T47D (cell line): ENCODE measurements at places on chromosomes 1 and 21.

DNA sequence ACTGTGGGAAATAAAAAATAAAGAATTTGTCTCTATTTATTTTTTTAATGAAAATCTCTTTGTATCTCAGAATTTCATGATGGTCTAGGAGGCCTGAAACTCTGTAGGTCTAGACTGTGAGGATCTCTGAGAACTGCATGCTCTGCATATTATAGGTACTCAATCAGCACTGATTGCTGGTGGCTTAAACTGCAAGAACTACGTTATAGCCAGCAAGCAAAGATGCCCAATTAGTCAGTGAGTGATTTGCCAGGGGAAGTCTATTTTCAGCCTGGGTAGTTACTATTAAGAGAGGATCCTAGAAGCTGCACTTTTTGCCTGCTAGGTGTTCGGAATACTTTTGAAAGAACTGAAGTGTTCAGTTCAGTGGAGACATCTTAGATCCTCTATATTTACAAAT is 87.4 kb downstream of the GPR52 start:
- DNase-seq: no peak

GRCh38 chr21:14474995-14475394 is 71.1 kb downstream of the SAMSN1 start:
- no peak for DNase-seq

- no peak for DNase-seq
These were observed 390.9 kb downstream of the VAV3 start for GRCh38 chr1:107574044-107574443.

DNA sequence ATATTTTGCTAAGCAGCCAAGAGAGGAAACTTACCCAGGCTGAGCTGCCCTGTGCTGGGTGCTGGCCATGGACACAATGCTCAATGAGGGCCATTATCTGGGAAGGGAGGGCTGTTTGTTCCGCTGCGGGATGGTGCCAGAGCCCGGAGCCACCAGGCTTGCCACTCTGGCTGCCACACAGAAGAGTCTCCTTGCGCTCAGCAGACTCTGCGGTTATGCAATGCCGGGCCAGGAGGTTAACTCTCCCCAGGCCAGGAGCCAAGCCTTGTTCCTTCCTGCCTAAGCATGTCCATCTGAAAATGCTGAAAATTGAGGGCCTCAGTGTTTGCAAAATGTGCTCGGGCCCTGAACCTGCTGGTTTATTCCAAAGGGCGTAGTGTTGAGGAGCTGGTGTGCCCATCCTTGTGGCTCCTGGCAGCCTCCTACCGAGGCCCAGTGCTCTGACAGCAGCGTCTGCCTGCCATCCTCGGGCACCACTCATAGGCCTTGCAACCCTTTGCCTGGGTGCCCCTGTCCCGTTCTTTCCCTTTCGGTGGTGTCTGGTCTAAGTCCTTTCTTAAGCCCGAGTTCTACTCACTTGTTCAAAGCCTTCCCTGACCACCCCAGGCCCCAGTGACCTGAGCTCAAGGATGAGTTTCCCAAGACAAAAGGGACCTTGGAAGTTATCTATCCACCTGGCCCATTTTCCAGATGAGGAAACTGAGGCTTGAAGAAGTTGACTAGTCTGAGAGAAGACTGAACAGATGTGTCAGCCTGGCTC is 133.8 kb upstream of the EDN2 start:
- peak; percentile 7 for DNase-seq

DNA sequence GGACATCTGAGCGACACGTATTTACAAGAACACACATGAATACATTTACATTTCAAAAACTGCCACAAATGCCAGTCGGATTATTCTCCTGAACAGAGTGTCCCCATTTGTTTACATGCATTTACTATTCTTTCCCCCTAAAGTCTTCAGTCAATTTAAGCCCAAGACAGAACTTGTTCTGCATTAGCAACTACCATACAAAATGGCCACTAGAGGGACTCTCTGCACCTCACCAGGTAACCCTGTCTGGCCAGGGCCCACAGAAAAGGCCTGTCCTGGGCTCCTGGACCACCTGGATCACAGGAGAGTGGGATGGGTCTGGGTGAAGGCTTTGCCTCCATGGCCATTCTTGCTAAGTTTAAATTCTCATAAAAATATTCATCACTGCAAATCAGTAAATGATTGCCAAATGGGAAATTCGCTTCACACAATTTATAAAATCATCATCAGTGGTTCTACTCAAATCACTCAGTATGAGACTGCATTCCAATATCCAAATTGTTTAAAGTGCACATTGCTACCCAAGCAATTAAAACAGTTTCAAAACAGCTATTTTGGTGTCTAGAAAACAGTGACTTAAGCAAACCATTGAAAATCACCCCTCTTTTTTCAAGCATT is 12.5 kb upstream of the GUCA2A start:
- DNase-seq: peak; percentile 29

DNA sequence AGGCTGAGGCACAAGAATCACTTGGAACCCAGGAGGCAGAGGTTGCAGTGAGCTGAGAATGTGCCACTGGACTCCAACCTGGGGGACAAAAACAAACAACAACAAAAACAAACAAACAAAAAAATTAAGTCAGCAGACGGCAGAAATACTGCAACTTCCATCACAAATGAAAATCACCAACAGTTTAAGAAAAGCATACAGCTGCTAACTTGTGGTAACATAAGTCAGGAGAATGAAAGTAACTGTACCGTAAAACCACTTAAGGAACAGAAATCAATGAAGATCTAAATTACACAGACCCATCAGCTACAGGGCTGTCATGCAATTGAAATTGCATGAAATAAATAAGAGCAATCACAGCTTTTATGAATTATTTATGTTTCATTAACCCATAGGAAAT is 25.0 kb downstream of the MCOLN2 start:
- no peak for DNase-seq

DNA sequence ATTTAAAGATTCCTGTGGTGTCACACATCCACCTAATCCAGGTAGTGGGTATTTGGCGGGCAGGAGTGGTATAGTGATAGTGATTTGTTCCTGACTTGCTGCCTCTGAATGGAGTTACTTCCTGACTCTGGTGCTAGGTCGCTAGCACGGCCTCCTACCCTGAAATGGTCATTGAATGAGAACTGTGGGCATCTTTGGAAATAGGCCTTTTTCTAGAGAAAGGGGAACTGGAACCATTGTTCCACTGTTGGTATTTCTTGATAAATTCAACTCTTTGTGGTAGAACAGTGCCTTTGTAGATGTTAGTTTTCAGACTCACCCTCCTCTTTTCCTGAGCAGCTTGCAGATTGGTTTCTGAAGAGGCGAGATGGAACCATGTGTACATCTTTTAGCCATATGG is 1.5 kb downstream of the QSOX1 start:
- DNase-seq: no peak

- no peak for DNase-seq
These were observed 31.4 kb upstream of the WASF2 start for GRCh38 chr1:27521336-27521831.

DNA sequence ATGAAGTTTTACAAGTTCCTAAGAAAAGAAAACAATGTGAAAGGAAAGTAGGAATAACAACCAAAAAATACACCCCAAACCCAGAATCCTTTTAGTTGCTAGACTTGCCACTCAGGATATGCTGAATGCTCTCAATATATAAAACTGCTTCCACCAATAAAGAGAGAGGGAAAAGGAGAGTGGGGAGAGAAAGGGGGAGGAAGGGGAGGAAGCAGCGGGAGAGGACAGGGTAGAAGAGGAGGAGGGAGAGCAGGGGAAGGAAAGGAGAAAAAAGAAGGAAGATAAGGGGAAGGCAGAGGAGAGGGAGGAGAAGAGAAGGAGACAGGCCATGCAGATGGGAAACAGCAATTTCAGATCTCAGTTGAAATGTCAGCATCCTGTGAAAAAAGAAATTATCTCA is 198.4 kb downstream of the VAV3 start:
- DNase-seq: peak; percentile 72

- DNase-seq: no peak
These were observed 494 bp downstream of the APH1A start for GRCh38 chr1:150268340-150268704.

GRCh38 chr1:225152061-225152460 is 222.6 kb downstream of the DNAH14 start:
- no peak for DNase-seq

- DNase-seq: no peak
These were observed 219.2 kb upstream of the NR5A2 start for GRCh38 chr1:199808110-199808870.

DNA sequence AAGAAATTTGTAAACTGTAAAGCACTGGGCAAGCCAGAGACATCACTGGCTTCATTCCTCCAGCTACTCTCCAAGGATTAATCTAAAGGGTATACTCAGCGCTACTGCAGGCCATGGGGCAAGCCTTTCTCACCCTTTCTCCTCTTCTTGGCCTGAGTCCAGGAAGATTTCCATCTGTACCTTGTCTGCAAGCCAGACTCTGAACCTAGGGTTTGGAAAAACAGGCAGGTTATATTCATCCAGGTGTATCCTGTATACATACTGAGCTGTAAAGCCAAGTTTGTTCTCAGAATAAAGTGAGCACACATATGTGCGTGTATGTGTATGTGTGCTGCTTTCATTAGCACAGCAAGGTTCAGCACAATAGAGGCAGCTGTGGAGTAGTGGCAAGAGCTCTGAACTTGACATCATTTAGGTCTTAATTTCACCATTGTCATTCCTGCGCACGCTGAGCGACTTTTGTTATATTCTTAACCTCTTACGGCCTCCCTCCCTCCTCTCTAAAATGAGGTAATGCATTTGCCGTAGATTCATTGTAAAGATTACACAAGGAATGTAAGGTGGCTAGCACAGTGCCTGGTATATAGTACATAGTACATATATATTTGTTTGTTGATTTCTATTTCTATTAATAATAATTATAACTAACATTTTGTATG is 128.1 kb upstream of the JUN start:
- DNase-seq: no peak

DNA sequence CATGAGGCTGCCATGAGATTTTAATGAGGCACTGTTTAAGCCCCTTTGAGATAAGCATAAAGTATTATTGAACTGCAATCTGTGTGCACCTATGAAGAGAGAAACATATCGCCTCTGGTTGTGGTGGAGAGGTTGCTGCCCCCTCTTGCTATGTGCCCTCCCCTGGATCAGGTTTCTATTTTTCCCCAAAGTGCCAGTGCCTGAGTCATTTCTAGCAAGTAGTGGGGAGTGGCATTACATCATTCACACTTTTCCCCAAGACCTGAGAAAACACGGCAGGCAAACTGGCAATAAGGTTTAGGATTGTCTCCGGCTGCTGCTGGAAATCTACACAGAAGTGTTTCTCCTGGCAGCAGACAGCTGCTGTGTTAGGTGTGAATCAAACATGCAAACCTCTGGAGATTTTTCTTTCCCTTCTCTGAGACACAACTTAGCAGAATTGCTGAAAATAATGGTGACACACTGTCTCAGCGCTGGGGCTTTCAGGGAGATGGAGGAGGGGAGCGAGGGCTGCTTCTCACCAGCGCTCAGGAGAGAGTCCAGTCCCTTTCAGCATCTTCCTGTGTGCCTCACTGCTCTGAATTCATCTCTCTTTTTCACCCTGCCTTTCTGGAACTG is 13.7 kb upstream of the RGS16 start:
- no peak for DNase-seq

DNA sequence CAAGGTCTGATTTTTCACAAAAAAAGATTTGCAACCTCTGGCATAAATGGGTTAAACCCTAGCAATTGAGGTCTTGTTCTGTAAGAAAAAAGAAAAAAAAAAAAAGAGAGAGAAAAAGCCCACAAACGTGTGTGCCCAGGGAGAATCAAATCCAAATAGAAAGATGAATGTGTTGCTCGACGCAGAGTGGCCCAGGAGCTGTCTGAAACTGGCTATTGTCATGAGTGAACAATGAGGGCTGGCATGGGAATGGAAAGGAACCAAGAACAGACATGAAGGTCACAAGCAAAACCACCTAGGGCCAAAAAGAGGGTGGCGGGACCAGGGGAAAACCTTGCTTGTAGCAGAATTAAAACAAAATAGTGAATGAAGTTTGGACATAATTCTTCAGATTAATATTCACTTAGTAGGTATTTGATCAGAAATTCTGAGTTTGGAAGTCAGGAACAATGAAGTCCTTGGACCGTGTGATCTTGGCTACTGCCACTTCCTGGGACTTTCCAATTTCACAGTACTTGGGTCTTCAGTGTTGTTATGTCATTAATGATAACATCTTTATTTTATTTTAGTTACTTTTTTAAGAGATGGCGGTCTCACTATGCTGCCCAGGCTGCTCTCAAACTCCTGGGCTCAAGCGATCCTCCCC is 3.1 kb downstream of the ENO1 start:
- no peak for DNase-seq

DNA sequence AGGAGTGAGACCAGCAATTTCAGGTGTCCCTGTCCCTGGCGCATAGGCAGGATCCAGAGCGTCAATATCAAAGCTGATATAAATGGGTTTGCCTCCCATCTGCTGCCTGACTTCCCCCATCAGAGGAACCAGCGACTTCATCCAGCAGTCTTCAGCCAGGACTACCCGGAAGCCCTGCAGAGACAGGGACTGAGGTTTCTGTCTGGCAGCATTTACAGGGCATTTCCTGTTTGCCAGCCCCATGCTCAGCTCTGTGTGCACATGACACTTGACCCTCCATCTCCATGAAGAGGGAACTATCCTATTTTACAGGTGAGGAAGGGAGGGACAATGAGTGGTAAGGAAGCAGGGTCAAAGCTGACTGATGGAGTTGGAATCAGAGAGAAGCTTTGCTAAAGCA is 7.2 kb downstream of the AGMAT start:
- DNase-seq: no peak

DNA sequence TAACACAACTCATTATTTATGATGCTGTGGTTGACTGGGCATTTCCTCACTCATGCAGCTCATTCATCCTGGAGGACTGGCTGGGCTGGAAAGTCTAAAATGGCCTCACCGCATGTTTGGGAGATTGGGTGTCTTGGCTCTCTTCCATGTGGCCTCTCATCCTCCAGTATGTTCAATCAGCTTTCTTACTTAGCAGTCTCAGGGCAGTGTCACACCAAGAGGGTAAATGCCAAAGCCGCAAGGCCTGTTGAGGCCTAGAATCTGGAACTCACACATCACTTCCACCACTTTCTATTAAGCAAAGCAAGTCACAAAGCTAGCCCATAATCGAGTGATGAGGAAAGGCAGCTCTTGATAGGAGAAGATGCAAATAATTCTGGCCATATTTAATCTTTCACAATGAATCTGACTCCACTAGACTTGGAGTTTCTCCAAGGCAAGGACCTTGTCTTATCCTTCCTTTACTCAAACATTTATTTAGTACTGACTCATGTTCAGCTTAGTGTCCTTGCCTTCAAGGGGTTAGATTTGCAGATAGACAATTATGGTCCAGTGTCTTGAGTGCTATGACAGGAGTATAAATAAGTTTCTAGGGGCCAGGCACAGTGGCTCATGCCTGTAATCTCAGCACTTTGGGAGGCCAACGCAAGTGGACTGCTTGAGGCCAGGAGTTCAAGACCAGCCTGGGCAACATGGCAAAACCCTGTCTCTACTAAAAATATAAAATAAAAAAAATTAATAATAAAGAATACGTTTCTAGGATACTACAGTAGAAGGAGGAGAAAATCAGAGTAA is 45.1 kb downstream of the TMEM53 start:
- peak; percentile 58 for DNase-seq

DNA sequence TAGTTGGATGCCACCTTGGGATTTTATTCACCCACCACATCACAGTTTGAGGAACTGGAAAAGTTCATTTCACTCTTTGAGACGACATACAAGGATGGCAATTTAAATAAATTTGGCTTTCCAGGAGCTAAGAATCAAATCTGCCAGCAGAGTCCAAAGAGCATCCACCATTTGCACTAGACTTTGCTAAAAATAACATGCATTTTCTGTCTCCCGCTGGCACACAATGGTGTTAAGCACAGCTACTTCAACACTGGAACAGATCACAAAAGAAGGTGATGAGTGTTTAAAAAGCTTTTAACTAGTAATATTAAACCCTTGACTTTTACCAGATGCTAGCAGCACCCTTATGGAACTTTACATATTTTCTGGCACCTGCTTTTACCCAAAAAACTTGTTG is 44.6 kb downstream of the MAEL start:
- no peak for DNase-seq
